ENCODE measurements at places on chromosomes 2 and 18.

DNA sequence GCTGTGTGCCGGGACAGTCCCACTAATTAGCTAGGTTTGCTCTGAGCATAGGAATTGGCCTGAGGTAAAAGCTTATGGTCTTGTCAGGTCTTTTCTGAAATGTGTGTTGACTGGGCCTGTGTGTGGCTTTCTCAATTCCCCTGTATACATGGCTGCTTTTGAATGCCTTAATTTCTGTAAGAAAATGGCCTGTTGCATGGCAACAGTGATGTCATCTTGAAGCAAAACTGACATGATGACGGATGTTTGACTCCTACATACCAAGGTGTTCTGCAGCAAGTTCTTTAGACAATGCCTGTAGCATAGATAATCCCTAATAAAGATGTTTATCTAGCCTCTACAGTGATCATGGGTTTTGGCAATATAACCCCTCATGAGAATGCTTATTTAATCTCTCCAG, 198.5 kb downstream of the OTX1 start:
- DNase-seq: no peak

GRCh38 chr2:174014699-174015070, 49.5 kb upstream of the SP3 start:
- no peak for DNase-seq

DNA sequence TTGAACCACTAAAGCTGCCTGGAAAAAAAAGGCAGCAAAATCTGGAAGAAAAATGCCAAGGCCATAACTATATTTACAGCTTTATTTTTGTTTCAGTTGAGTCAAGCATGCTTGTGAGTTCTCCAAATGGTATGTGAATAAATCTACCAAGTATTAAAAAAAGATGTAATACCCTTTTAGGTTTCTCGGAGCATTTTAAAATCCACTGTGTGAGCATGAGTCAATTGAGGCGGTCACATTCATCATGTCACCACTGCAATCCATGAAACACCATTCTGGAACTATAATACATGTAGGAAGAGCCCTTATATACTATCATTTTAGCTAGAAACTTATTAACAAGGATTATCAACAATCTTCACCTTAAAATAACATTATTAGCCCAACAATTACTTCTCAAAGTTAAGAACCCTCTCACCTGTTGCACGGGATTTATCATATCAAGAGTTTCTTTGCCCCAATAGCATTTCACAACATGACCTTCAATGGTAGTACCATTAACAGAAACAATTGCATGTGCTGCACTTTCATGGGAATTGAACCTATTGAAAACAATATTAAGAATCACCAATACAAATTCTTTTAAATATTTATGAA, 24.2 kb upstream of the C2orf42 start:
- DNase-seq: no peak

DNA sequence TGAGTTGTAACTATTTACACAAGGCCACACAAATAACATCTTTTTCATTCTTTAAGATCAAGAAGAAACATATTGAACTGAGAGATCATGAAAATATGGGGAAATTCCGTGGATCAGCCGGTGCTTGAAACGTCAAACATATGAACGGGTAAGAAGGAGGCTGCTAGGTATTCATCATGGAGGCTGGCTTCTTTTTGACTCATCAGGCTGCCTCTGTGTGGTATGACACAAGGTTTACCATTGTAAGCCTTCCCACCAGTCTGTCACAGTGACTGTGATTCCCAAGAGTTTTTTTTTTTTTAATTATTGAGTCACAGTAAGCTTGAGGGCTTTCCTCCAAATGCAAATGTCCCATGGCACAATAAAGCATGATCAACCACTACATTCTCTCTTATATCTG, 506.9 kb downstream of the BCL11A start:
- no peak for DNase-seq

GRCh38 chr2:148965623-148966437, 72.7 kb upstream of the LYPD6B start:
- peak; percentile 35 for DNase-seq

GRCh38 chr2:238287737-238288649, at the start of gene PER2:
PER2 (minus strand) TSS chr2:238288610; CDS start chr2:238277936, 10,674 bp downstream.
- DNase-seq: no peak
